Posterior cingulate gyrus (tissue), 11 donors: ENCODE measurements at places on chromosomes 13 and 19.

DNA sequence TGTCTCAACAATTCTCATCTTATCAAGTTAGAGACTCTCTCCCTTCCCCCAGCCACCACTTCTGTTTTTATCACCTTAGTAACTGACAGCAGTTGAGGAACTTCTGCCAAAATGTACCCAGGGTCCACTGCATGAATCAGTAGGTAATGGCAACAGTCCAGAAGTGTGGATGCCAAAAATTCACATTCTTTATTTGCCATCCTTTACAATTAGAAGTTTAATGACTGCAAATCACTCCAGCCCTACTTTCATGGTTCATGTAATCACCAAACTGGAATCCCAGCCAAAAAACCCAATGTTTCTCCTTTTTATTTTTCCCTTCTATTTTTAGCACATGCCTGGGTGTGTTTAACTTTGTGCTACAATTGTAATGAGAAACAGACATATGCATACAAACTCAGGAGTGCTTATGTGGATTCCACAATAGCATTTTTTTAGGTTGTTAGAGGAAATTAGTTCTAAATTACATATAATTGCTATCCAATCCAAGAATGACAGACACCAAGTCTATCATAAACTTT is 243.5 kb downstream of the RGCC start:
- DNase-seq = no peak

GRCh38 chr19:44647144-44647543 is 3.4 kb downstream of the PVR start:
- no peak for DNase-seq

DNA sequence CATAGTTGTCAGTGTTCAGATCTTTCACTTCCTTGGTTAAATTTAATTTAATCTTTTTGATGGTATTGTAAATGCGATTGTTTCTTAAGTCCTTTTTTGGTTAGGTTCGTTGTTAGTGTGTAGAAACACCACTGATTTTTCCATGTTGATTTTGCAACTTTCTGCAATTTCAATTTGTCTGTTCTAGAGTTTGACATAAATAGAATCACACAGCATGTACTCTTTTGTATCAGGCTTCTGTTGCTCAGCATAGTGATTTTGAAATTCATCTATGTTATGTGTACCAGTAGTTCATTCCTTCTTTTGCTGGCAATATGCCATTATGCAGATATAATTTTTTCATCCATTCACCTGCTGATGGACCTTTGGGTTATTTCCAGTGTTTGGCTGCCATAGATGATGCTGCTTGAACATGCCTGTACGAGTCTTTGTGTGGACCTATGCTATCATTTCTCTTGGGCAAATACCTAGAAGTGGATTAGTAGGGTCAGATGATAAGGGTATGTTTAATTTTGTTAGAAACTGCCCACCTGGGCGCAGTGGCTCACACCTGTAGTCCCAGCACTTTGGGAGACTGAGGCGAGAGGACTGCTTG is 33.1 kb downstream of the BICRA start:
- no peak for DNase-seq

GRCh38 chr19:57583521-57584416 is at the start of gene ZIK1:
Gene ZIK1 (plus strand): TSS chr19:57584145. CDS start chr19:57584357, 212 bp downstream.
- peak; percentile 98 for DNase-seq

DNA sequence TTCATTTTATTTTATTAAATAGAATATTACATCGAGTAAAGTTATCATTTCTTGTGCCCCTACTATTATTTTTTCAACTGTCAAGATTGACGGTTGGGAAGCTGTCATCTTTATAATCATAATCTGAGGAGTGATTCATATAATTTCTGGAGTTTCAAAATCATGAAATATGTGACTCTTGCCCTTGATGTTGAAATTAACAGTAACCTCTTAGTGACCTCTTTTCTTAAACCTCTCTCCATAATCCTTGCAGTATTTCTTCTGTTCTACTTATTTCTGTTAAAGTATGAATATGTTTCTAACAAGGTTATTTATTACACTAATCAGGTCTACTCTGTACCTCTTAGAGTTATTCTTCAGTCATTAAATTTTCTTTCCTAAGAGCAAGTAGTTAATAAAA is 663.8 kb downstream of the LIG4 start:
- DNase-seq = no peak

GRCh38 chr19:23394511-23394910 is 760 bp downstream of the ZNF91 start:
- peak; percentile 7 for DNase-seq

DNA sequence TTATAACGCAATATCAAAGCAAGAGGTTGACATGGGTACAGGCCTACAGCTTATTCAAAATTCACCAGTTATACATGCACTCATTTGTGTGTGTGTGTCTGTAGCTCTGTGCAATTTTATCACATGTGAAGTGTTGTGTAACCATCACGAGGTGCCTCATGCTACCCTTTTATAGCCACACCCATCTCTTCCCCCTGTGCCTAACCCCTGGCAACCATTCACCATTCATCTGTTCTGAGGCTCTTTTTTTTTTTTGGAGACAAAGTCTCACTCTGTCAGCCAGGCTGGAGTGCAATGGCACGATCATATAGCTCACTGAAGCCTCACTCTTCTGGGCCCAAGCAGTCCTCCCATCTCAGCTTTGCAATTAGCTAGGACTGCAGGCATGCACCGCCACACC is 78.4 kb downstream of the DPF1 start:
- DNase-seq = no peak

DNA sequence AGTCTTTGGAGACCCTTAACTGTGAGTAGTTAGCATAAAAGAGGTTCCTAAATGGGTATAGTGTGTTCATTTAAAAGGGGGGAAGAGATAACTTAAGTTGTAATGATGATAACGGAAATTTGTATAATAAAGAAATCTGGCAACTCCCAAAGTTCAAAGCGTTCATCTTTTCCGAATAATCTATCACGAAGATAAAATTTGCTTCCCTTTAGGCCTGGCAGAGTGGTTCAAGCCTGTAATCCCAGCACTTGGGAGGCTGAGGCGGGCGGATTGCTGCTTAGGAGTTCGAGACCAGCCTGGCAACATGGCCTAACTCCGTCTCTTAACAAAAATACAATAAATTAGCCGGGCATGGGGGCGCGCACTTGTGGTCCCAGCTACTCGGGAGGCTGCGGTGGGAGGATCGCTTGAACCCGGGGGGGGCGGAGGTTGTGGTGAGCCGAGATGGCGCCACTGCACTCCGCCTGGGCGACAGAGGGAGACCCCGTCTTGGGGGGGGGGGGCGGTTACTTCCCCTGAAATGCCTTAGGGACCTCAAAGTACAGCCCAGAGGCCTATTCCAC is 934 bp downstream of the N4BP2L2 start:
- no peak for DNase-seq

DNA sequence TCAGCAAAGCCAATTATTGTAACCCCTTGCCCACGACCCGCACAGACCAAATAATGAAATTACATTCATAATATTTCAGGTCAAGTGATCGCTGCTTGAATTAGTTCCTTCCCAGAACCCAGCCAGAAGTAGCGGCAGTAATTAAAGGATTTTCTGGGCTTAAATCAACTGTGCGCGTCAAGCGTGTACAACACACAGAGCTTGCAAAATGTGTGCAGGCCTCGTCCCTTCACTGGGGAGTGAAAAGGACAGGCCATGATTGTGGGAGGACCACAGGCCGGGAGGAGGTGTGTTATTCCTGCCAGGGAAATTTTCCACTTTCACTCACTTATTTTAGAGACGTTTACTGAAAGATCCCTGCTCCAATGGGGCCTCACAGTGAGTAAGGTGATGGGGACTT is 84.9 kb downstream of the CHST8 start:
- no peak for DNase-seq

- DNase-seq = no peak
Measured at GRCh38 chr19:33510462-33511194, 11.0 kb downstream of the PEPD start.
